ENCODE measurements at places on chromosomes 3 and 15.

DNA sequence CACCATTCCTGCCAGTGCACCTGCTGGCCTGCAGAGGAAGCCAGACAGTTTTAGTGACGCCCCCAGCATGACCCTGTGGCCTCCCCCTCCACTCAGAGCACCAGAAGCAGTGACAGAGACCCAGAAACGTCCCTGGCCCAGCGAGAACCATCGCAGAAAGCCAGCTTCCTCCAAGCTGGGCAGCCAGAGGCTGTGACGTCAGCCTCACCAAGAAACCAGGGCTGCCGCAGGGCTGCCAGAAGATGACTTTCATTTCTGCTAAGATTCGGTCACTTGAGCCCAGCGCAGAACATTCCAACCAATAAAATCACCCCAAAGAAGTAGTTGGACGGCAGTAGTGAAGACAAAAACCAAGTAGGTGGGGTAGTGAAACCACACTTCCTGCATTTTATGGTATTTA is 29.6 kb upstream of the RPL32 start:
- no peak for DNase-seq

DNA sequence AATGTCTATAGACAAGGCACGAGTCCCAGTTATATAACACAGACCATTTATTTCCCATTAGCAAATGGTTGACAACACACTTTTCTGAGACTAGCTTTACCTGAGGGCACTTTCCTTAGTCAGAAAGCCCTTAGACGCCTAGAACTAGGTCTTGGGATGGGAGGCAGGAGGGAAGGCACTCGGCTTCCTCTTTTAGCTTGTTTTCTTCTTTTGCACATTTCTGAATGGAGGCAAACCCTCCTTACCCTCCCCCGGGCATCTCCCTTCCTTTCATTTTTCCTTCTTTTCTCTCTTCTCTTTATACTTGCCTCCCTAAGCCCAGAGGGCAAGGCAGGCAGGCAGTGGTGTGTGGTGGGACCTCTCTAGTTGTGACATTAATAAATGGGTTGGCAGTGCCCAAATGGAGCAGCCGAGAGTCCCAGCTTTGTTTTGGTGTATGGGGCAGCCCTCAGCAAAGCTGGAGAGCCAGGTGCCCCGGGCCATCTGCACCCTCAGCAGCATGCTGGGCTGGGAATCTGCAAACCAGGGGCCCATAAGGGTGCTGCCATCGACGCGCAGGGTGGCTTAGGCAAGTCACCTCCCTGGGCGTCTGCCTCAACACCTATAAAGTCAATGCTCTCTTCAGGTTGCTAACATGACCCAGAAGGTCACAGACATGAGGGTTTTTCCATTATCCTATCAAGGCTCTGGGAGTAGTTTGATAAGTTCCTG is 21.1 kb upstream of the BCL2L10 start:
- no peak for DNase-seq

DNA sequence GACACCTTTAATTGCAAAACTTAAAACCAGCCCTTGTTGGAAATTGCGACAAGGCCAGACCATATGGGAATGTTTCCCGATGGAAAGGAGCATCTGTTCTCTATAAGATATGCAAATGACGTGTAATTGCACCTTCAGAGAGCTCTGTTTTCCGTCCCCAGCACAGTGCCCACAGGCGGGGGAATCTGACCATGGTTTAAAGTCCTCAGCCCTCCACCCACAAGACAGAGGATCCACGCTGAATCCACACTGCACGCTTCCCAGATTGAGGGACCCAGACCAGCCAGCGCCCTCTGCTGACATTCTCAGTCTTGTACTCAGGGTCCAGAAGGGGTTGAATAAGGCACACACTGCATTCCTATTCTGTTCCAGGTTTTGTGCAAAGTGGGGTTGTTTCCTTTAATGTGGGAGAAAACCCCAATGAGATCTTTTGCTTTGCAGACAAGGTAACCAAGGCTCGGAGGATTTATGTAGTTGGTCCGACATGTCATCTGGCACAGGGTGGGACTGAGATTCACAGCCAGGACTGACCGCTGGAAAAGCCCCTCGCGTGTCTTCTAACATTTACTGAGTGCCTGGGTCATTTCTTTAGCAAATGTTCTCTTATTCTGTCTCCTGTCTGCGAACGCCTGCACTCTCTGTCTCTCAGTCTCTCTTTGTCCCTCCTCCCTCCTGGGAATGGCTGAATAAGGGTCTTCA is 36.8 kb upstream of the KLHL25 start:
- DNase-seq = no peak

- no peak for DNase-seq
Measured at GRCh38 chr3:121493431-121493830, 52.4 kb downstream of the POLQ start.

- DNase-seq = no peak
Measured at GRCh38 chr3:194931865-194932264, 246.2 kb downstream of the FAM43A start.

GRCh38 chr3:190424108-190424477 is 25.6 kb downstream of the TMEM207 start:
- DNase-seq = no peak

DNA sequence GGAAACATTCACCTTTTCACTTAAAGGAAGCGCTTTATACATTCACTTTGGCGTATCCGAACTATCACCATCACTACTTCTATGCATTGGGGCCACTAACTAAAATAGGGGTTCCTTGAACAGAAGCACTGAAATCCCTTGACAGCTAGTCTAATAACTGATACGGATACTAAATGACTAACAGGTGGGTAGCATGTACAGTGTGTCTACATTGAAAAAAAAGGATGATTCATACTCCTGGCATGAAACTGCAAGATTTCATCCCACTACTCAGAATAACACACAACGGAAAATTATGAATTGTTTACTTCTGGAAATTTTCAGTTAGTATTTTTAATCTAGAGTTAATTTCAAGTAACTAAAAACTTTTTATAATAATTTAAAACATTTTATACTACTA is 96.7 kb downstream of the SMARCC1 start:
- no peak for DNase-seq

GRCh38 chr3:7964899-7965298 is 536.7 kb upstream of the LMCD1 start:
- no peak for DNase-seq

GRCh38 chr3:108301695-108302404 is 5.5 kb downstream of the HHLA2 start:
- DNase-seq = no peak

DNA sequence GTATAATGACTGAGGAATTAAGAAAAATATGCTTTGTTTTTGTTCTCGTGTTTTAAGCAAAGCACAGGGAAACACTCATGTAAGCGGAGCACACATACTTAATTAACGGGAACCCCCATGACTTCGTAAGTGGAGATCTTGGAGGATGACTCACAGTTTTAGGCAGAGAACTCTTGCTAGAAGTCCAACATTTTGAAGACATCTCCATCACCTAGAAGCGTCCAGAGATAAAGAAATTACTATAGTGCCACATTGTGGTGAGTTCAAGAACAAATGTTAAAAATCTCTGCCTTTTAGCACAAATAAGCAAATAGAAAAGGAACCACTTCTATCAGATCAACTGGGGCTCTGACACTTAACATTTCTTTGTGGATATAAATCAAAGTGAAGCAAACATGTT is 194.1 kb upstream of the ARHGEF26 start:
- no peak for DNase-seq

GRCh38 chr3:169660709-169661360 is 2.7 kb downstream of the MECOM start:
- no peak for DNase-seq

GRCh38 chr3:120353463-120353862 is 4.3 kb upstream of the LRRC58 start:
- DNase-seq = no peak

DNA sequence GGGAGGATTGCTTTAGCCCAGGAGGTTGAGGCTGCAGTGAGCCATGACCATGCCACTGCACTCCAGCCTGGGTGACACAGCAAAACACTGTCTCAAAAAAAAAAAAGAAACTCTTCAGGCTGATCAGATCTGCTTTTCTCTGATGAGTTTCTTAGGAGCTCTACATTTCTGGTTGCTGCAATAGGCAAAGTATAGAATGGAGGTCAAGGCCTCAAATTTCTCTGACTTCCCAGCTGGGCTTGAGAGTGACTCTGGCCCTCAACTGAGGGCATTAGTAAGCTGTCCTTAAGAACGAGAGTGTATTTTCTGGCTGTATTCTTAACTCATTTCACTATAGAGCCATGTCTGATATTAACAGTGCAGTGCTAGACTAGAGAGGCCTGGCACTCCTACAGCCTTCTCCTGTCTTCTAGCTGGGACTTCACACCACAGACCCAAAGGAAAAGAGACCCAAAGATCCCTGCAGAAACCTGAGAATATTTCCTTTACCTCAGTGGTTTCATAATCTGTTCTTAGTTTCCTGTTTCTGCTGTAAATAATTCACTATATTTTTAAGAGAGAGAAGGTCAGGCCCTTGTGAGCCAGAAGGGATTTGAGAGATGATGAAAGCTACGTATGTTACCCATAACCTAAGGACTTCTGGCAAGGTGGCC is 2.0 kb upstream of the NR1I2 start:
- no peak for DNase-seq

GRCh38 chr3:50230104-50230793 is 5.8 kb upstream of the GNAI2 start:
- no peak for DNase-seq

- DNase-seq = no peak
Measured at GRCh38 chr3:13575459-13576061, 26.6 kb downstream of the FBLN2 start.

GRCh38 chr15:25880411-25880810 is 17.3 kb upstream of the ATP10A start:
- no peak for DNase-seq

- DNase-seq = no peak
Measured at GRCh38 chr3:191094057-191094845, 104.8 kb upstream of the OSTN start.

- no peak for DNase-seq
Measured at GRCh38 chr15:101498717-101499480, 9.4 kb upstream of the PCSK6 start.
